ENCODE measurements at places on chromosomes 6 and 20.

DNA sequence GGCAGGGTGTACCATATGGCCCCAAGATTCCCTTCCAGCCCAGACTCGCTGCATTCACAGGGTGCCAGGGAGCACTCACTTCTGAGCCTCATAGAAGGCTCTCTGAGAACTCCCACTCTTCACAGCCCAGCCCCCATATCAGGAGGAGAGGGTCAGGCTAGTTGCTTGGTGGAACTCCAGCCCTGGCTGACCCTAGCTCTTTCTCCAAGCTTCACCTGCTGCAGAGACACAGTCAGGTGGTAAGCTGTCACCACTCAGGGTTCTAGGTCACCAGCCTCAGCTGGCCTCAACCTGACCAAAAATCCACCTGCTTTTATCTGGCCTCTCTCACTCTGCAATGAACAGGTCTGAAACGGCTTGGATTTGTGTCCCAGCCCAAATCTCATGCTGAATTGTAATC is 162.7 kb upstream of the MLN start:
- no peak for DNase-seq

GRCh38 chr6:149884215-149884614 is 13.7 kb downstream of the RAET1E start:
- DNase-seq = no peak

DNA sequence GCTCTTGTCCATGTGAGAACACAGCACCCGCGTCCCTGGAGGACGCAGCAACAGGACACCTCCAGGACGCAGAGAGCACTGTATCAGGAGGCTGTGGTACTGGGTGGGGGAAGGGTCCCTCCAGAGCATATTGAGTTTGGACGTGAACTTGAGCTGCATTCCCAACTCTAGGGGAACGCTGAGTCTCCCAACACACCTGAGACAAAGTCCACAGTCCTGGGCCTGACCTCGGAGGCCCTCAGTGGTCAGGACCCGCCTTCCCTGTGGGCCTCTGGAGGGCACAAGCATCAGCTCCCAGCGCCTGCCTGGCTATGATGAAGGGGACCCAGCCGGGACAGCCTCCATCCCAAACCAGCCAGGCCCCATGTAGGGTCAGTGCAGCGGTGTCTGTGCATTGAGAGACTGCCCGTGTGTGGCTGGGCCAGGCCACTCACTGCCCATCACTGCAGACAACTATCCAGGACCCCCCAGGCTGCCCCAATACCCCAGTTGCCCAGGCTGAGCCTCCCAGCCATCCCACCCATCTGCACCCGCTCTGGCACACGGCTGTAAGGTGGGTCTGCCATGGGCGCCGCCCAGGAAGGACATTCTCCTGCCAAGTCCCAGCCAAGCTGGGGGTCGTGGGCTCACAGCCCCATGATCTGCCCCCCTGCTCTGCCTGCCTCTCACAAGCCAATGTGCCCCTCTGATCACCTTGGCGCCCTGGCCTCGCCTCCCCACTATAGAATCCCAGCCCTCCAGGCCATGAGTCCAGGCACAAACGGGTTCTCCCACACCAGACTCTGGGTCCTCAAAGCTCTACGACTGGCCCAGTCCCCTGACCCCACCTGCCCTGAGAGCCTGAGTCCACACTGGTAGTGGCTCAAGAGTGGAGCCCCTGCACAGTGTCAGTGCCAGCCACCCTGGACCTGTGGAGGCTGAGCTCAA is 115.7 kb downstream of the TAF4 start:
- no peak for DNase-seq

GRCh38 chr6:105932440-105932839 is 153.7 kb upstream of the PRDM1 start:
- DNase-seq = no peak

- peak; percentile 72 for DNase-seq
Measured at GRCh38 chr6:139251045-139251690, 40.6 kb downstream of the TXLNB start.

DNA sequence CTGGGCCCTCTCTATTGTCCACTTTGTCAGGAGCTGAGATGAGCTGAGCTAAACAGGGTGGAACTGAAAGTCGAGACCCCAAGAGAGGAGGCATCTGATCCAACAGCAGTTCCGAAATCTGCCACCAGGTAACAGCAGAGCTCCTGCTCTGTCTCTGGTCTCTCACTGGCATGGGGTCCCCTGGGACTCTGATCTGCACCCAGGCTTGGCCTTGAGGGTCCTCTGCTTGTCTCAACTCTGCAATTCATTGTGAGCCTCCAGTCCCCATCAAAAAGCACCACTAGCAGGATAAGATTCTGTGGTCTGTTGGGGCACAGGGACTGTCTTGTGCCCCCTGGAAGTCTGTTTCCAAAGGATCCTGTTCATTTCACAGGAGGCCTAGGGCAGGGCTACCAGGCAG is 62.5 kb upstream of the TOP1 start:
- DNase-seq = no peak

- DNase-seq = no peak
Measured at GRCh38 chr6:44074813-44075646, 52.2 kb downstream of the MRPL14 start.

DNA sequence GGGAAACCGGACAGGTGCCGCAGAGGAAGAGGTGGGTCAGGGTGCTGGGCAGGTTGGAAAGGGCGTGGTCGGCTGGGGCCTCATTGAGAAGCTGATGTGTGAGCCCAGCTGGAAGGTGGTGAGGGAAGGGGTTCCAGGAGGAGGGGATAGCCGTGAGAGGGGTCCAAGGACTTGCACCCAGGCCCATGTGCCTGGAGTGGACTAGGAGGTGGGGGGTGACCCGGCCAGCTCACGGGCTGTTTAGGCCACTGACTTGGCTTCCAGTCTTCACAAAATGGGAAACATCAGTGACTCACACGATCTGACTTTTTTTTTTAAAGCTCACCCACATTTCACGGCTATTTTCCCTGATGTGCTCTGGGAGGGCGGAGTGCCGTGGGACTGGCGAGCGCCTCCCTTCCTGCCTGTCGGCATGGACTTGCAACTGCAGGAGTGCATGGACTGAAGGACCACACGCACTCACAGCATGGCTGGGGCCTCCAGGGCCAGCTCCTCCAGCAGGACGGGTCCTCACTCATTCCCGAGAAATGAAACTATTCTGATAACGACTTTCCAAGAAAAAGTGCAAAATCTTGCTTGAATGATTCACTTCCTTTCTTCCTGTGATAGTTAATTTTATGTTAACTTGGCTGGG is 13.5 kb upstream of the PDE10A start:
- peak; percentile 37 for DNase-seq

GRCh38 chr20:38607351-38607750 is 5.7 kb downstream of the ARHGAP40 start:
- no peak for DNase-seq

GRCh38 chr20:61628901-61629601 is 377.0 kb downstream of the CDH4 start:
- no peak for DNase-seq

- no peak for DNase-seq
Measured at GRCh38 chr20:63096681-63097335, 90.0 kb upstream of the BHLHE23 start.

GRCh38 chr6:54285595-54285994 is 22.6 kb upstream of the TINAG start:
- no peak for DNase-seq

DNA sequence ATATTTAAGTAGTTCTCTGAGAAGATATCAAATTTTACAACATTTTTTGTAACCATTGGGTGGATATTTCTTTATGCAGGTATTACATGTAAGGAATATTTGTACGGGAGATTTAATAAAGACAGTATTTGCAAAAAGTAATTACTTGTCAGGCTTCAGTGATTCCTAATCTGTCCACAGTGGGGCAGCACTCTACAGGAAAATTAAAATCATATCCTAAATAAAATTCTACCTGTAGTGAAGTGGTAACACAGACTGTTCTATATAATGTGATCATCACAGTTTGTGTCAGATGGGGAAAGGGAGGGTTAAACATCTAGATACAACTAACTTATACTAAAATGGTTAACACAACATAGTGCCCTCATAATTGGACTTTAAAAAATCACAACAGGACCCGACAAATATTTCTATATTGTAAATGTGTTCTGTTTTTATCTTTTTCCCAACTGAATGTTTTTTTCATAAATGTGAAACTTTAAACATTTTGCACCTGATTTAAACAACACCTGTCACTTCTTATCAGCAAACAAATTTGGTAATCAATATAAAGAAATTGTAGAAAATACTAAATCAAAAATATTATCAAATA is 145.6 kb upstream of the MANEA start:
- DNase-seq = peak; percentile 30

DNA sequence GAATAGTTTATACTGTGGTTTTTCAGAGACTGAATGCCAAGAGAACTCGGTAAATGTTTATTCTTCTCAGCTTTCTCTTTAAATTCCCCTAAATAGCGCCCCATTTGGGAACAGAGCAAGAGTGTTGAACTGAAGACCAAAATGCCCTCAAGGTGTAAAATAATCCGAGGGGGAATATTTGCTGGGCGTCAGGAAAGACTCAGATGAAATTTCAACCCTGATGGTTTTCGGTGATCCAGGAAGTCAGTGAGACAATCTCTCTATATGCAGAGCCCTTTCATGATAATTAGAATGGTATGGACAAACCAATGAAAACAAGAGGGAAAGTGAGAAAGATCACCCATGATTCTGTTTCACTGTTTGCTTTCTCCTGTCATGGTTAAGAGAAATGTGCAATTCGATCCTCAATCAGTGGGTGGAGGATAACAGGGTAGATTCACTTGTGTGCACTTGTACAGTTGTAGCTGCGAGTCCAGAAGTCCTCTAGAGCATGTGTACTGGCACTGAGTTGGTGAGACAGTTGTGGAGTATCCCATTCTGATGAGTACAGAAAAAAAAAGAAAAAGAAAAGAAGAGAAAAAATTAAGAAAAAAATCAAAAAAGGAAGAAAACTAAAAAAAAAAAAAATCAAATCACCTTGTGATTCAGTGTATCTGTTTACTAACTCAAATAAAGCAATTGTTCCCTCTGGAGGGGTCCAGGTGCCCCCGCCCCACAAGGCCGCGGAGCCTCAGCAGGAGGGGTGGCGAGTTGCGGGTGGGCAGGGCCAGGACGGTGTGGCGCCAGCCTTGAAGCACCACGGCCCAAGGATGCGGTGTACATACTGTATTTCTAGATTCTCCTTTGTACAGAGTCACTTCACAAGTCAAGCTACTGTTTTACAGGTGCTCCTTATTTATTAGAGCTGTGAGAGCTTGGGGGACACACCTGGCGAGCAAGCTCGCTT is 164.9 kb downstream of the SCML4 start:
- DNase-seq = peak; percentile 33
